ENCODE measurements at places on chromosomes 1 and 21.

- no peak for DNase-seq
These were observed 244.9 kb downstream of the DSCAM start for GRCh38 chr21:40602080-40602479.

DNA sequence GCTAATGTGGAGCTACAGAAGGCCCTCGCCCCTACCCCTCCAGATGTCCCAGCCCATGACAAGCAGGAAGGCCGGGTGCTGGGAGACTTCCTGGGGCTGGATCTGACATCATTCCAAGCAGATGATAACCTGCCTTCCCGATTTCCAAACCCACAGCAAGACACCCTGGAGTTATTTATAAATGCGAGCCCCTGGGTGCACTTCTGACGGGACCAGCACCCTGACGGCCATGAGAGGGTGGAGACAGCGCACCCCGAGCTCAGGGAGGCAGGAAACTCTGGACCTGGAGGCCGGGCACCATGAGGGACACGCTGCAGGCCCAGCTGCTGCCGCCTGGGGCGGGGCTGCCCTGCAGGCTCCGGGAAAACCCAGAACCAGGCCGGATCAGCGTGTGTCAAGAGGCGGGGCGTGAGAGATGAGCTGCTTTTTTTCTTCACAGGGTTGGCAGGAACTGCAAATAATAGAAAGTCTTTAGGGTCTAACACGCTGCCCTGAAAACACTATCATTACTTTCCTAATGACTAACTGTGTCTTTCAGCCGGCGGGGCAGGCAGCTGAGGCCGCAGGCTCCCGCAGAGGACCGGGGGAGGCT is 2.5 kb upstream of the PCBP3 start:
- DNase-seq = no peak

DNA sequence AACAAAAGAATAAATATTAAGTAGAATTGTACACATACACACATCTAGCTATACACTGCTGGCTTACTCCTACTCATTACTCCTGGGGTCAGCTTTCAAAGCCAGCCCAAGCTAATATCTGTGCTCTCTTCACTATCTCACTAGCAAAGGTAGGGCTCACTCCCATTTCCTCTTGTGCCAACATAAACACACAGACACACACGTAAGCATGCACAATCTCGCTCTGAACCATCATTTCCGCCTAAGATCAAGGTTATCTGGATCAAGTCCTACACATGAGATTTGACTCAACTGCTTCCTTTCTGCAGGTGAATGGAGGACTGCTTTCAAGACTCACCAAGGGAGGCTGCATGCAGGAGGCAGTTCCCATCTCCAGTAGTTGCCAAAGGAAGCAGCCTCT is 28.8 kb upstream of the MTMR11 start:
- DNase-seq = no peak

GRCh38 chr1:31064718-31065309 is 703 bp downstream of the PUM1 start:
- peak; percentile 46 for DNase-seq

- peak; percentile 59 for DNase-seq
These were observed 95.1 kb upstream of the ARHGEF16 start for GRCh38 chr1:3359351-3359750.

- DNase-seq = no peak
These were observed 394.4 kb downstream of the PTPRU start for GRCh38 chr1:29630756-29631155.

DNA sequence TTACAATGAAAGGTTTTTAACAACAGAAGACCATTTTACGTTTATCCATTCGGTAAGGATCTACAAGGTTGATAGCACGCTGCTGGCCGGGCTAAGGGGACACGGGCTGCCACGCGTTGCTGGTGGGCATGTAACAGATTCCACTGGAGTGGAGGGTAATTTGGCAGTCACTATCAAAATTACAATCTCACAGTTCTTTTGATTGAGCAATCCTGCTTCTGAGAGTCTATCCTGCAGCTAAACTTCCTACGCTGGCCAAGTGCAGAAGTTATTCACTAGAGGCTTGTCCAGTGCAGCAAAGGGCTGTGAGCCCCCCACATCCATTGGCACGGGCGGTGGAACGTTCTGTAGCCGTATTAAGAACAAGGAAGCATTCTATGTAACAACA is 61.8 kb downstream of the DISP3 start:
- DNase-seq = no peak

DNA sequence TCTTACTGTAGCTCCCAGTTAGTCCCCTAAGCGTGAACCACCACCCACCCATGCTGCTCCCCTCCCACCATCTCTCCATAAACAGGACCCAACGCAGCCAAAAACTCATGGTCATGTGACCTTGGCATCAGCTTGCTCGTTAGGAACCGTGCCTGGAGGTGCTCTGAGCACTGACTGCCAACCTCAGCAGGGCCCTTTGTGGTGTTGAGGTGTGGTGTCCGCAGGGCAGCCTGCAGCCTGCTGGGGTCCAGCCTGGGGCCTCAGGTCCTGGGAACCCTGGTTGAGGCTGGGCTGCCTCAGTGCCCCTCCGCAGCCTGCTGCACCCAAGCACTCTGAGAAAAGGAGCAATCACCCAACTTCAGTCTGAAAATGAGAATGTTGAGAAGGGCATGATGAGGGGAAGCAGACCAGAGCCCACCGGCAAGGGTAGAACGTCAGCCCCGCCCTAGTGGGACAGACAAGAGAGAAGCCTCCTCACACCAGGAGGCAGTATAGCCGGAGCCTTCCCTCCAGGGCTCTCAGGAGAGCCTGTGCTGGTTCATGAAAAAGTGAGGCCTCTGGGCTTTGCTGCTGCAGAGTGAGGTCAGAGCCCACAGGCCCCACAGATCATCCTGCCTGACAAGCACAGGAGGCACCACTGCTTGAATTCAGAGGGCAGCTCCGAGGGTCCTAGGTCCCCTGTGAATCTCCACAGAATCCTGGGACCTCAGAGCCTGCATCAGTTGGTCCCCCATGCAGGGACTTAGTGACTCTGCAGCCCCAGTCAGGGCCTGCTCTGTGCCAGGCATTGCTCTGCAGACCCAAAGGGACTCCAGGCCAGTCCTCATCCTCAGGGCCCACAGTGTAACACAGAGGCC is 4.9 kb upstream of the COL6A2 start:
- no peak for DNase-seq

DNA sequence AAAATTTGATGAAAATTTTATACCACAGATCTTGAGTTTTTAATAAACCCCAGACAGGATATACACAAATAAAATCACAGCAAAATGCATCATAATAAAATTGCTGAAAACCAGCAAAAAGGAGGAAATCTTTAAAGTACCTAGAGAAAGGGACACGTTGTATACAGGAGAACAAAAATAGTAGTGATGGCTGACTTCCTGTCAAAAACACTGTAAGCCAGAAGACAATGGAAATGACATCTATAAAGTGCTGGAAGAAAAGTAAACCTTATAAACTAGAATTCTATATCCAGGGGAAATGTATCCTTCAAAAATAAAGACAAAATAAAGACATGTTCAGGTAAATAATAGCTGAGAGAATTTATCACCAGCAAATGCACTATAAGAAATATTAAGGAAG is 14.6 kb upstream of the PTGFRN start:
- DNase-seq = no peak

GRCh38 chr21:38080888-38081287 is 164.6 kb upstream of the KCNJ6 start:
- no peak for DNase-seq

DNA sequence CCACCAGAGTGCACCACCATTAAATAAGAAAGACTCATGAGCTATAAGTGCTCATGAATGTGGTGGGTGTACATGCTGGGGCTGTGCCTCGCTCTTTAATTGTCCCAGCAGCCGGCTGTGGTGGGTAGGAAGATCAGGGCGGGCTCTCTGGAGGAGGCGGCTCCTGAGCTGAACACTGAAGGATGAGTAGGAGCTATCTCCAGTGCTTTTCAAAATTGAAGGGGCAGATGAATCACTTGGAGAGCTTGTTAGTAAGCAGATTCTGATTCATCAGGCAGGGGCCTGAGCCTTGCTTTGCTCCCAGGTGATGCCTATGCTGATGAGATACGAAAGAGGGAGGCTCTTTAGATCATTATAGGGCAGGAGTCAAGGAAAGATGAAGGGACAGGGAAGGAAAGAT is 54.1 kb downstream of the ETS2 start:
- no peak for DNase-seq

DNA sequence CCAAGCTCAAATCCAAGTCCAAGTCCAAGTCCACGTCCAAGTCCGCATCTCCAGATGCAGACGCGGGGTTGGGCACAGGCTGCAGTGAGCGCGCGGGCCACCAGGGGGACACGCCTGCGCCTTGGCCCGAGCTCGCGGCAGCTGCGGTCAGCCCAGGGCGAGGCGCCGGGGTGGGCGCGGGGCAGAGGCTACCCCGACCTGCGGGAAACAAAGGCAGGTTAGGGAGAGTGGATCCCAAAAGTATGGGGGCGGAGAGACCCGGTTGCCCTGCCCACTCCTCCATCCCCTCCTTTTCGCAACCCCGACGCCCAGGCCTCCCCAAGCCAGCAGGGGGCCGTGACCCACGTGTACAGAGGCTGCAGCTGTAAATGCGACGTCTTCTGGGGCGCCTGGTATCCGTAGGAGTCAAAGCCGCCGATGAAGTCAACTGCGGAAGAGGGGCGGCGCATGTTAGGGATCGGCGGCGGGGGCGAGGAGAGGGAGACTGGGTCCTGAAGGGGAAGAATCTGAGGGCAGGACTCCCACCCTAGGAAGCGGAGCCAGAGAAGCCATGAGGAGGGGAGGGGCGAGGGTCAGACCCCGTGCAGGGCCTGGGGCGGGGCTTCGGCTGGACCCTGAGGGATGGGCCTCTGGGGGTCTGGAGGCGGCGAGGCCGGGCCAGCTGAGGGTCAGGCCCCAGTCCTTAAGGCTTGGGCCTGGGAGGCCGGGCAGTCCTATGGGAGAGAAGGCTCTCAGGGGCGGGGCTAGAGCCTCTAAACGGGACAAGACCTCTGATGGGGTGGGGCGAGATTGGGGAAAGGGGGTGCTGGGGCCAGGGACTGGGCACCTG is 58.0 kb downstream of the NKAIN1 start:
- peak; percentile 4 for DNase-seq

DNA sequence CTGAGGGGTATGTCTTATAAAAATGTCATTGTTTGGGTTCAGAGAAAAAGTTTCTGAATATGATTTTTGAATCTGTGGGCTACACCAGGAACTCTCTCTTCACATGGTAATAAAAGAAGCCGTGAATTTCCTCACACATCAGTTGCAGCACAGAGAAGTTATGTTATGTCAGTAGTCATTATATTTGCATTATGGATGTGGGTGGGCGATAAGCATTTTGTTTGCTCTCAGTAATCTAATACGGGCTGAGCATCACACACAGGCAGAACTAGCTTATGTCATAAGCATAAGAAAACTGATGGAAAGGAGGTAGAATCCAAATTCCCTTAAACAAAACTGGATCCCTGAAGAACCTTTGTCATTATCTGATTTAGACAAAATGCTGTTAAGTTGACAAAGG is 70.8 kb downstream of the PRDM2 start:
- no peak for DNase-seq

DNA sequence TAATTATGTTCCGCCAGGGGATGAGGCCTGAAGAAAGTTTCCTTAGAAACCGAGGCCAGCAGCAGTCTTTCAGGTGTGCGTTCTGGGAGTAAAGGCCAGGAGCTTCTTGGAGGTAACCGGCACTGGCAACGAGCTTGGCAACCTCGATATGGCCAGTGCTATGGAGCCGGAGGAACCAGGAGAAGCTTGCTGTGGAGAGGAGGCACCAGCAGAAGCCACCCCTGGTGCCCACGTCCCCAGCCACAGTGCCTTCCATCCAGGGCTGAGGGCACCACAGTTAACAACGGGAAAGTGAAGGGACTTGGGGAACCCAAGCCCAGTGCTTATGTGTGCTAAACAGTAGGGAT is 41.5 kb upstream of the LIN9 start:
- DNase-seq = no peak

- no peak for DNase-seq
These were observed 16.4 kb downstream of the CNIH4 start for GRCh38 chr1:224373008-224373590.

DNA sequence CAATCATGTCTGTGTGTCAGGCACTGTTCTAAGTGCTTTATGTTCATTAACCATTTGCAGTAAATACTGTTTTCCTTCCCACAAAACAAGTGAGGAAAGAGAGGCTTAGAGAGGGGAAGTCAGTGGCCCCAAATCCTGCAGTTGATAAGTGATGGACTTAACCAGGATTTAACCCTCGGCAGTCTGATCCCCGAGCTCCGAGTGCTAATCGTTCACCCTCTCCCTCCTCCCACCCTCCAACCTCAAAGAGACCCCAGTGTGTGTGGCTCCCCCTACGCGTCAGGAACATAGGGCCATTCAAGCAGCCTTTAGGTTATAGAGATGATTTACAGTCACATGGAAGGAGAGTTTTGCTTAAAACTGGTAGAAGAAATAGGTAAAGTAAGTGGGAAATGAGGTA is 47.2 kb downstream of the SCCPDH start:
- DNase-seq = no peak

DNA sequence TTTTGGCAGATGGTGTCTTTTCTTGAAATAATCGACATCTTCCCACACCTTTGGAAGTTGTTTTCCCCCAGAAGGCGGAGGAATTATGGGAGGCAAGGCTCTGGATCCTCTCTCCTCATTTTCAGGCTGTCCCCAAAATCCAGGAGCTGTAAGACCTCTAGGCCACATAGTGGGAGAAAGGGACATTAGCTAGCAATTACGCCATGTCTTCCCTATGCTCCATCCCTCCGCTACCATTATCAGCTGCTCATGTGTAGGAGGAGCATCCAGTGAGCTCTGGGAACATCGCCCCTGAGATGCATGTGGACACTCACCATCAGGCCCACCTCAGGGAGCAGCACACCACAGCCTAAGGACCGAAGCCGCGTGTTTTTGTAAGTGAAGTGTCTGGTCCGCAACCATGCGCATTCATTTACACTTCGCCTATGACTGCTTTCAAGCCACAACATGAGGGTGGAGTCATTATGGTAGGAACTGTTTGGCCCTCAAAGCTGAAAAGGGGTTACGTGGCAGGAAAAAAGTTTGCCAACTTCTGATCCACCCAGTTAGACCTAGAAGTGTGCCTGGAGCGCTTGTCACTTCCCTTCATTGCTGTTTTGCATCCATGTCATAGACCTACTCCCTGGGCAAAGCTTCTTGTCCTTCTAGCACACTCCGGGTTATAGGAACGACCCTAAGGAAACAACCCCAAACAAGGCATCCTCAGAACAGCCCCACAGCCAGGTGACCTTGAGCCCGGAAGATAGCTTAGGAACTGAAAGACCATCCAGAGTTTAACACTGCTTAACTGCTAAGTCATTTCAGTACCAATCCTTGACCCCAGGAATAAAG is 85.5 kb downstream of the C1orf94 start:
- no peak for DNase-seq

GRCh38 chr1:171515299-171515698 is 30.0 kb downstream of the PRRC2C start:
- DNase-seq = no peak

Data from NCI-H748 treated with DMSO at 0.1 percent for 48 hours (cell line).